Activated T-cell treated with anti-CD3 and anti-CD28 coated beads, Interleukin-2, amount 50 U/mL, for 24 hours (primary cell): ENCODE measurements at places on chromosomes 2 and 18.

- DNase-seq, result no peak
Measured at GRCh38 chr2:98773169-98773568, 42.2 kb upstream of the MGAT4A start.

DNA sequence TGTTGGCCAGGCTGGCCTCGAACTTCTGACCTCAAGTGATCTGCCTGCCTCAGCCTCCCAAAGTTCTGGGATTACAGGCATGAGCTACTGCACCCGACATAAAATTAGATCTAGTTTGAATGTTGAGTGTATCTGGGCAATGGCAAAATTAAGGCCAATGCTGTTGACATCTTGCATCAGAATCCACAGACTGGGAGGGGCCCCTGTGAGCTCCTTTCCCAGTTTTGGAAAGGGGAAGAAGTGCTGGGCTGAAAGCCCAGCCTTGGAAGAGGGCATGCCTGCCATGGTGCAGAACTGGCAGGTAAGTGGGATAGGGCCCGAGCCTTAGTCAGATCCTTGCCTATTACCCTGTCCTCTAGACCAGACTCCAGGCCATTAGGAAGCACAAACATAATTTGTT, 4.5 kb upstream of the MYOM1 start:
- no peak for DNase-seq

DNA sequence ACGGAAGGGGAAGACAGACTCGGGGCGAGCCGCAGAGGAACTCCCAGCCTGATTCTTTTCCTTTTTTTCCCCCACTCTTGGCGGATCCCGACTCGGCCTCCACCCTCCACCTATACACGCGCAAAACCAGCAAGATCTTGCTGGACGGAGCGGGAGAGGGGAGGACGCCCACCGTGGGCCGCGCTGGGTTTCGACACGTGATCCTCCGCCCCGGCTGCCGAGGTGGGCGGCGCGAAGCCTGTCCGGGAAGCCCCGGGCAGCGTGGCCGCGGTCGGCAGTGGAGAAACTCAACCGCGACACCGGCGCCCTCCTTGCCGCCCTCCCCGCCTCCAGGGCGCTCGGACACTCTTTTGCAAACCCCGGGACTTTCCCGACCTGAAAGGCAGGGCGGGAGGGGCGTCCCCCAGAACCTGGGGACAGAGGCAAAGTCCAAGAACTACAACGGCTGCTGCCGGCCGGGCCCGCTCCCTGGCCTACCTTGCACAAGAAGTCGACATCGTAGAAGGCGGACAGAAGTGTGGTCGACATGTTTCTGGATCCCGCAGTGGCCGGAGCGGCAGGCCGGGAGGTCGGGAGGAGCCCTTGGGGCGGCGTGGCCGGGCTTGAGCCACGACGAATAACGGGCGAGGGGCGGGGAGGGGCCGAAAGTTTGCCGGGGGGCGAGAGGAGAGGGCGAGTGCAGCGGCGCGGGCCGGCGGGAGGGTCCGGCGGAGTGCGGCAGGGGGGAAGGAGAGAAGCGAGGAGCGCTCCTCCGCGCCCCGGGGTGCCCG, 433 bp downstream of the ZFP36L2 start:
- DNase-seq, result no peak

- no peak for DNase-seq
Measured at GRCh38 chr2:230496891-230497290, 80.9 kb downstream of the SP100 start.

GRCh38 chr18:61225336-61225735, 107.9 kb upstream of the CDH20 start:
- DNase-seq, result no peak

GRCh38 chr2:10650761-10651160, 39.0 kb downstream of the NOL10 start:
- no peak for DNase-seq

DNA sequence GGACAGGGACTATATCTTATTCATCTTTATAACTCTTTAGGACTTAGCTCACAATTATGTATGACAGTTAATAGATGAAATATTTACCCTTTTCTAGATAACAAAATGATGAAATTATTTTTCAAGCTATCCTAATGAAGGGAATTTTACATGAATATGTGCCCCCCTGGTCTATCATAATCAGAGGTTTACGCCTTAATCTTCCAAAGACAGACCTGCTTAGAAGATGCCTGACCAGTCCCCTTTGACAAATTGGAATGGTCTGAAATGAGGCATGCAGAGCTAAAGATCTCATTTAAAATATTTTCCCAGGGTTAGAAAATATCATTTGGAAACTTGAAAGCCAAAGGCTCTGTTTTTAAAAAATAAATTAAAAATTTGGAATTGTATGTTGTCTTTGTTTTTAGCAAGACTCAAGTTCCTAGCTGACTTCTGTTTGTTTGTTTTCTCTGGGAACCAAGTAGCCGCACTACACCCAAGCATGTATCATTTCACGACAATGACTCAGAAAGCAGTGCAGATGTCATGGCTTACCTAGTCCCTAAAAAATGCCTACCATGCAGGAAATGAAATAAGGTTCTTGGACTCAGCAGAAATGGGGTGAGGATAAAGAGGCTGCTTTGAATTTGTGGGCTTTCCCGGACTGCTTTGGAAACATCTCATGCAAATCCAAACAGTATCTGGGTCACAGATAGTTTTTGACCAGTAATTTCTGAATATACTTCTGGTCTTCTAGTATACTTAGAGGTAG, 162.1 kb downstream of the ZEB2 start:
- DNase-seq, result no peak
